ENCODE measurements at places on chromosomes 12 and 14.

- peak; percentile 5 for DNase-seq
Observed at GRCh38 chr14:90642244-90642717, 173.9 kb downstream of the TTC7B start.

DNA sequence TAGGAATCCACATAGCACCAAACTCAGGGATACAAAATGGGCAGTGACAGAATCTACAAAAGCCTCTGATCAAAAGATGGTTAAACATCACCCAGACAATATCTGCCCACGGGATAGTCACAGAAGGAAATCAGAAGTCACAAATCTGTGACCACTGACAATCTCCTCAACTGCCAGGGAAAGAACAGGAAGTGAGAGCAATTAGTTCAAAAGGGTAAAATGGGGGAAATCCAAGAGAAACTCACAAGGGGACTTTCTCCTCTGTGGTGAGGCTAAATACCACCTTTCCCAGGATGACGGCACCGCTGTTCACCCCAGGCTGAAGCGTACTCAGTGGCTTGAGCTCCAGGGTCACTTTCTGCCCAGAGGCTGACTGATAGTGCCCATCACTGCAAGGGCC is 10.7 kb downstream of the TTC5 start:
- no peak for DNase-seq

DNA sequence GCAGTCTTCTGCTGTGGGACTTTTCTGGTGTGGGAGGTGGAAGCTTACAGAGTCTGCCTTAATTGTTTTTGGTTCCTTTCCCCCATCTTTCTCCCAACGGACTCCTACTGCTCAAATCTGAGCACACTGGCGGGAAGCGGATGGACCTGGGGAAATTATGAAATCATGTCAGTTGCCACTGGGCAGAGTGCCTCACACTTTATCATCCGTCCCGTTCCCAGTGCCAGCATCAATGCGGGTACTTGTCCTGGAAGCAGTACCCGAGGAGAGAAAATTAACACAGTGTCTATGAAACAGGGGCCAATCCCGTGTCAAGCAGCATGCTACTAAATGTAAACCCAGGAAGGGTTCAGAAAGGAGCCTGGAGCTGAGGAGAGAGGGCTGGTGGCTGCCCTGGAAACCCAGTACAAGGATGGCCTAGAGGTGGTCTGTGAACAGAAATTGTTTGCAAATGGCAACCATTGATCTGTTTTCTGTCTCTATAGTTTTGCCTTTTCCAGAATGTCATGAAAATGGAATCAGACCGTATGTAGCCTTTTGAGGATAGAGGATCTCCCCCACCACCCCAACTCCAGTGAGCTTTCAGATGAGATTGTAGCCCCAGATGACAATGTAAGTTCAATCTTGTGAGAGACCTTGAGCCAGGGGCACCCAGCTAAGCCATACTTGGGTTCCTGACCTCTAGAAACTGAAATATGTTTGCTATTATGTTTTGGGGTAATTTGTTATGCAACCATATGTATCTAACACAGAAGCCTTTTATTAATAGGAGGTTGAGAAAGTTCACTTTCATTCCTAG is 908 bp upstream of the CDKL1 start:
- DNase-seq: no peak

DNA sequence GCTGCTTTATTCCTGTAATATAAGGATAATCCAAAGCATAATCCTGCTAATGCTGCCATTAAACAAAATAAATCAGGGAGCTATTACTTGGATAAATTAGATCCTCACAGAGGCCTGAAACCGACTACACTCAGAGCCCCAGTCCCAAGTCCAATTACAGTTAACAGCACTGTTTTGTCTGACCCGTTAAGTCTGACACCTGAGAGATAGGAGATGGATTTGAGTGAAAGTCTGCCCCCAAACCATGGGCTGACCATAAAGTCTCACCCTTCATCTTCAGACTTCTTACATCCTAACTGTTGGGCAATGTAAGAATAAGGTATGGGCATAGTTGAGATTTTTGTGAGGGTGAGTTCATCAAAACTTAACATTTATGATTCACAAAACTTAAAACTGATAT is 181.7 kb downstream of the PLCZ1 start:
- DNase-seq: no peak

- DNase-seq: no peak
Observed at GRCh38 chr12:68451261-68452077, 119.3 kb upstream of the MDM1 start.

- DNase-seq: no peak
Observed at GRCh38 chr12:53101931-53102781, 1.1 kb upstream of the SOAT2 start.

GRCh38 chr14:99549684-99550083 is 54.3 kb downstream of the CCDC85C start:
- no peak for DNase-seq

- DNase-seq: no peak
Observed at GRCh38 chr12:26471560-26471959, 276.2 kb downstream of the SSPN start.

GRCh38 chr14:100271247-100271939 is 32.4 kb downstream of the YY1 start:
- DNase-seq: no peak

DNA sequence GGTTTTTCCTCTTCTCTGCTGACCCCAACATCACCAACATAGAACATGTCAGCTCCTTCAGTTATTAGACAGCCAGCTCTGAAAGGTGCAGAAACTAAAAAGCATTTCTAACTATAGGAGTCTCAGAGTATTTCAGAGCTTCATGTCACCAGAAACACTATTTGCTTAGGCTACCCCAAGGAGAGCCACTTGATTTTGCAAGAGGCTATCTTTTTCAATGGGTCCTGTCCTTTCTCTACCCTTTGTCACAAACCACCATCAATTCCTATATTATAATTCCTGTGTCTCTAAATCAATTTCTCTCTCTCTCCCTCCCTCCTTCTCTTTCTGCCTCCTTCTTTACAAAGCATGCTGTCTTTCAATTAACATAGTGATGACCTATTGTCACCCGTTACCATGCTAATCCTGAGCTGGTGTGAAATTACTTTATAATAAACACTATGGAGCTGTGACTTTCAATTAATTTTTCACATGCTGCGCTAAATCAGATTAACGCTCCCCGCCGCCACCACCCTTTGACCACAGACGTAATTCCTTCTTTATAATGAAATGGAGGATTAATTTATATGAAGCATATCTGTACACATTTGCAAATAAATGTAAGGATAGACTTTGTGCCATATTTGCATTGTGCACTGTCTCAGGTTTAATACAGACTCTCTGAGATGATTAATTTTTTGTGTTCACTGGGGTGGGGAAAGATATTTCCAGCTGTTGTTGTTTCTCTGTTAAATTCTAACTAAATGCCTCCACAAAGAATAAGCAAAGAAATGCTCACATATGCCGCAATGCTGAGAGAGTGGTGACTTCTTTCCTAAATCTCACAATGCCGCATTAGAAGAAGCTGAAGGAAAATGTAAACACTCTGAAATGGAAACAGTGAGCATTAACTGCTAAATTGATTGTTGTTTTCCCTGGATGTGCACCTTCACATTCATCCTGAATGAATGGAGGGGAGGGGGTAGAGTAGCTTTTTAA is 418.6 kb downstream of the PDZRN4 start:
- DNase-seq: no peak

DNA sequence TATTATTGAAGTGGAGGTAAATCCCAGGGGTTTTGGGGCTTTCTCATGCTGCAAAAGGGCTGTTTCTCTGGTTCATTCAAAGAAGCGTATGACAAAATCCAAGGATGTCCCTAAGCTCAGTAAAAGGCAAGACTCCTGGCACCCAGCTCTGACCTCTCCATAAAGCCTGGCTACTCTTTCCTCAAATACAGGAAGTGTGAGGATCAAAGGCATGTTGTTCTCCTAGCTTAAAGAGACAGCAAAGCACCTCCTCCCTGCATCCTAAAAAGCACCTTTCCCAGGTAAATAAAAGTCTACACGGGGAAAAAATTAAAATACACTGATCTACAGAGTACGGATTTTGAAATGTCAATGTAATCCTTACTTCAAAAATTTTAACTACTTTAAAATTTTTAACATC is 118.6 kb downstream of the LMNTD1 start:
- DNase-seq: no peak

GRCh38 chr12:31035967-31036665 is 37.5 kb upstream of the DDX11 start:
- DNase-seq: peak; percentile 66

DNA sequence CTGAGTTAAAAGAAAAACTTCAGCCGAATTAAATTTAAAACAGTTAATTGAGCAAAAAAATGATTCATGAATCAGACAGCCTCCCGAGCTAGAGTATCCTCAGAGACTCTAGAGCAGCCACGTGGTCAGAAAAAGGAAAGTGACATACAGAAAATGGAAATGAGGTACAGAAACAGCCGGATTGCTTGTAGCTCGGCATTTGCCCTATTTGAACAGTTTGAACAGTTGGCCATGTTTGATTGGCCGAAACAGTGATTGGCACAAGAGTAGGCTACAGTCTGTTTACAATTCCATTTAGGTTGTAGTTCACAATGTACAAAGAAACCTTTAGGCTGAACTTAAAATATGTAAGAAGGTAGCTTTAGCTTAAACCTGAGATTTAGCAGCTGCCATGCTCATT is 12.9 kb upstream of the OXA1L start:
- DNase-seq: no peak

Data from lower leg skin (tissue), 4 donors.